ENCODE measurements at places on chromosomes 13 and 19.

DNA sequence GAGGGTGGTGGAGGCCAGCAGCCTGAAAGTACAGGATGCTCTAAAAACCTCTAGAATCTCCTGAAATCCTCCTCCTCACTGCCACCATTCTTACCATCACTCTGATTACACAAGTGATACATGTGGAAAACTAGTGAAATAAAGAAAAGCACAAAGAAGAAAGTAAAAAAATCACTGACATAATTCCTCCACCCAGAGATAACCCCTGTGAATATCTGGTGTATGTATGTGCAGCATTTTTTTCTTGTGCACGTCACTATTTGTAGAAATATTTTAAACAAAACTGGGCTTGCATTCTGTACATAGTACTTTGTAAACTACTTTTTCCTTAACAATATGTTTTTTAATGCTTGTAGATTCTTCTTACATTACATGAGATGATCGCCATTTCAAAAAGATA lies 73.2 kb downstream of the CDADC1 start:
- no peak for DNase-seq

GRCh38 chr19:35959040-35959967 lies 23.1 kb downstream of the LRFN3 start:
- peak; percentile 85 for DNase-seq

DNA sequence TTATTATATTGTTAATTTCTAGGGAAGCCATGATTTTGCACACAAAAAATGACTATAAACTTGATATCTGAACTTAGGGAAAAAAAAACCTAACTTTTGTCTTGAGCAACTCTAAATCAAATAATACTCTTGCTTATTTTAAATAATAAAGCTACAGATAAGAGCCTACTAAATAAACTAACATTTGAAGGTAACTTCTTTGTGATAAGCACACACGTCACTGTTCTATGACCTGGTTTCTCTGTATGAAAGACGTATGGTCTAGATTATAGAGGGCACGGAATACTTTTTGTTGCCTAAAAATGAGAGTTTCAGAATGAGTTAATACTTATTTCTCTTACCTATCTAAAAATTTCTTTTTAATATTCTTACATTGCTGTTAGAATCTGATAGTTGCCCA lies 603.2 kb downstream of the DCT start:
- no peak for DNase-seq

DNA sequence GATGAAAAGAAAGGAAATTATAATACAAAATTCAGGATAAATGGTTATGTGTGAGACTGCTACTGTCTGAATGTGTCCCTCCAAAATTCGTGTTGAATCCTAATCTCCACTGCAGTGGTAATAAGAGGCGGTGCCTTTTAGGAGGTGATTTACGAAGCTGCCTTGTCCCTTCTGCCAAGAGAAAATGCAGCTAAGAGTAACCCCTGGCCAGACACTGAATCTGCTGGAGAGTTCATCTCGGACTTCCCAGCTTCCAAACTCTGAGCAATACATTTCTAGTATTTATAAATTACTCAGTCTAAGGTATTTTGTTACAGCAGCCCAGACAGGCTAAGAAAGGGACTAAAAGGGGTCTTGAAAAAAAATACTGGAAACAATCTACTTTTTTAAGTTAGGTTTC lies 152.6 kb downstream of the KLF12 start:
- DNase-seq, result no peak

DNA sequence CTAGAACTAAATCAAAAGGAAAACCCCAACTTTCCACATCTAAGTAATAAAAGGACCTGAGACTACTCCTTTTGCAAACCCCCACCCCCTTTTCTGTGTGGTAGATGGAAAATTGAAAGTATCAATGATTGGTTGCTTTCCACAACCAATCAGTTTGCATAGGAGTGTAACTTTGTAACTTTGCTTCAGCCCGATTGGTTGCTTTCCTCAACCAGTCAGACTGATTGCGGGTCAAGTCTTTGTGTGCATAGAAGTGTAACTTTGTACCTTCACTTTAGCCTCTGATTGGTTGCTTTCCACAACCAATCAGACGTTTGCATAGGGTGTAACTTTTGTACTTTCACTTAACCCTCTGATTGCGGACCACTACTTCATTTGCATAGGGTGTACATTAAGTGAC lies 8.0 kb upstream of the B3GLCT start:
- no peak for DNase-seq

DNA sequence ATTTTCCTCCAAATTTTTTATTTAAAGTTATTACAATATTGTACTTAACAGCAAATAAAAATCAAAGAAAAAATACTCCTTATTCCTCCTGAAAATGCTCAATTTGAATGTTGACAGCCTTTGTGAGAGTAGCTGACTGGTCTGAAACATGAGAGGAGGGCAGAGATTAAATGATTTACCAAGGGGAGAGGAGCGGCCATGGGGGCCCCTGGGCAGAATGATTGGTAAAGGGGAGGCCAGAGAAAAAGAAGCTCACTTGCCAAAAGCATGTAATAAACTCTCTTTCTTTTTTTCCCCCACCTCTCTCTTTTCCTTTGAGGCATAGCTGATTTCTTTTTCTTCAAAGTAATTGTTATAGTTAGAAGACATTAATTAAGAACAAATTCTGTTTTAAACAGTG lies 30.1 kb upstream of the FNDC3A start:
- no peak for DNase-seq

- no peak for DNase-seq
Measured at GRCh38 chr13:78609464-78610205, 6.3 kb upstream of the POU4F1 start.

DNA sequence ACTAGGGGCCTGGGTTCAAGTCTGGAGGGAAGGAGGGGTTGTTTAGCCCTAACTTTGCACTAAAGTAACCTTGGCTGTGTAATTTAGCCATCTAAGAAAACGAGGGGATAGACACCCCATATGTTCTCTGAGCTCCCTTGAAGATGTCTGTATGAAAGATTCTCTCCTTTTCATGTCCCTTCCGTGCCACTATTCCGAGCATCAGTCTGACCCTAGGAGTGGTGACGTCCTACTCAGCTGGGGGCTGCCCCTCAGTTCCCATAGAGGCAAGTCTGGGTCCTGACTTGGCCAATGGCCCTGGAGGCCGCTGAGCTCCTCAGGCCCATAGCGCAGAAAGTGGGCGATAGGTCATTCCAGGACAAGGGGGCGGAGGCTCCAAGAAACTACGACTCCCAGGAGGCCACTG lies 790 bp upstream of the WDFY2 start:
- DNase-seq, result no peak

GRCh38 chr13:108069521-108070210 lies 145.7 kb downstream of the LIG4 start:
- no peak for DNase-seq

DNA sequence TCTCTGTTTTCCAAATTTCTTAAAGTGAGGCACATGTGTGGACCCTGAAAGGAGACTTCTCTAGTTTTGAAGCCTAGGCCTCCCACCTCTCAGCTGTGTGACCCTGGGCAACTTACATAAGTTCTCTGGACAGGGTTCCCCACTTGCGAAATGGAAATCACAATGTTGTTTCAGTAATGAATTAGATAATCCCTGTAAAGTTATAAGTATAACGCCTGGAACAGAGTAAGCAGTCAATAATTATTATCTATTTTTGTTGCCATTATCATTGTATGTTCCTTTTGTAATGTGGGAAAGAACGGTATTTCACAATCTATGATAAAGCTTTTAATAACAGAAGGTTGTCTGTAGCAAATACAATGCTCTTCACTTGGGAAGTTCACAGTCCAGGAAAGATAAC lies 437.3 kb upstream of the ZNF507 start:
- DNase-seq, result no peak

GRCh38 chr13:32253911-32254399 lies 61.2 kb downstream of the ZAR1L start:
- DNase-seq, result no peak
